PC-9 (cell line): ENCODE measurements at places on chromosomes 4 and X. TPM values are rescaled to one million over a fixed set of nuclear protein-coding genes. Genes with fewer than 3 reads are reported as not detected.

- DNase-seq: no peak
Observed at GRCh38 chrX:101906136-101906796, 25.6 kb downstream of the ZMAT1 start.

- no peak for DNase-seq
Observed at GRCh38 chrX:49879656-49880277, 483 bp downstream of the USP27X start.

DNA sequence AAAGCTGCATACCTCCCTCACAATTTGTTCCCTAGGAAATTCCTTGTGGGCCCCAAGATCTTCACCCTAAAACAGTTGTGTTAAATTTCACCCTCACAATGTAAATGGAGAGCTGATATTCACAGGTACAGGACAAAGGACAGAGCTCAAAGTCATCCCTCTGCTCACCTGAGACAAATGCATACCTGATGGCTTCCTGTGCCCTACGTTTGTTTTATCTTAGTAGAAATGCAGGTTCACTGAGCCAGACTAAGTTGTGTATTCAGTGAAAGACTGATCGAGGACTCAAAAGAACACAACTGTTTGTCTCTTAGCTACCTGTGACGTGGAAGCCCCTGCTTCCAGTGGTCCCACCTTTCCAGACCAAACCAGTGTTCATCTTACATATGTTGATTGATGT is 53.6 kb downstream of the TRMT44 start:
- DNase-seq: no peak

DNA sequence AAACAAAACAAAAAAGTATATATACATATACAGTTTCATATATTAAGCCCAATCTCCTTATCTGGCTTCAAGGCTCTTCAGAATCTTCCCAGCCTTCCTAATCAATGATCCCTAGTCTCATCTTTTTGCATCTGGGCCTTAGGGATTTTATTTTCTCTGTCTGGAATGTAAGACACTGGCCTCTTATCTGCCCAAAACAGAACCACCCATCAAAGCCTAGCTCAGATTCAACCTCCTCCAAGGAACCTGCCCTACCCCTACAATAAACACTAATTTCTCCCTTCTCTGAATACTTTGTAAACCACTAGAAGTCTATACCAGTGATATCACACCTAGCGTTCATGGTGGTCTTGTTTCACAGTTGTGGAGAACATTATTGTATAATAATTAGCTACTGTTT is 23.2 kb upstream of the GAB1 start:
- DNase-seq: no peak

DNA sequence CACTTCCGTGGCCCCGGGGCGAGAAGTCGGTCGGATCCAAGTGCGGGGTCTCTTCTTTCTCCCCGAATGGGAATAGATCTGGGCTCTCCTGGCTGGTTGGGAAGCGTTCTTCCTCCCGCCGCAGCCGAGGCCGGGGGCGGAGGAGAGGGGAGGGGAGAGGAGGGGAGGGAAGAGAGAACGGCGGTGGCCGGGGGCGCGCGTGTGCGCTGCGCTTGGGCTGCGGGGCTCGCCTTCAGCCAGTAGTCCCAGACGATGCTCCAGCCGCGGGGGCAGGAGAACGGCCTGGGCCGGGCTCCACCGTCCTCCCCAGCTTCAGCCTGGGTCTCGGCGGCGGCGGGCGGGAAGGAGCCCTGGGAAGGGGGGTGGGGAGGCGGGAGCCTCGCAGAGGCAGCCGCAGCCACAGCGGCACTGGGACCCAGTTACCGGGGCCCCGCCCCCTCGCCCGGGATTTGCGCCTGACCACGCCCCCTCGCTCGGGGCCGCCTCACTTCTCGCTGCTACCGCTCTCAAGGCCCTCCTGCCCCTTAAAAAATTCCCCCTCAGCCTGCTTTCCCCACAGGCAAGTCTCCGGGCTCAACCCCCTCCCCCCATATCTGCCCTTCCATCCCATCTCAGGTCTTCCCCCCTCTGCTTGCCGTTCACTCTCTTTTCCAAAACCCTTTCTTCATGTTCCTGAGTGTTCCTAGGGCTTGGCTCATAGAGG is at the start of gene FGD1:
Gene FGD1, minus strand, starts transcription at position 421 of the 703 bp plus-strand sequence. CDS start 802 bp downstream, outside the sequence.
- no peak for DNase-seq

DNA sequence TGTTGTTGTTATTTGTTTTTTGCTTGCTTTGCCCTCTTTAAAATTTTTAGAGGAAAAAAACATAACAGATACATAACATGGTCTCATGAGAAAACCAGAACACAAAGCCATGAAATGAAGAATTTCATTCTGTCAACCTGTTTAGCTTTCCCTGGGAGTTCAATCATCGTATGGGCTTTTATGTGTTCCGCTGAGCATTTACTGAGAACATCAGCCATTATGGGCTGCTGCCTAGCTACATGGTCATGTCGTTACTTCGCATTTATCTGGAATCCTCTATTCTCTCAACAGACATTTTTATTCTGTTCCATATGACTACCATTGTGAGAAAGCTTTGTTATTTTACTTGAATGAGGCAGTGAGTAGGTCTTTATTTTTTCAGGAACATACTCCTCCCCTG is 51.4 kb downstream of the NDST3 start:
- DNase-seq: no peak

DNA sequence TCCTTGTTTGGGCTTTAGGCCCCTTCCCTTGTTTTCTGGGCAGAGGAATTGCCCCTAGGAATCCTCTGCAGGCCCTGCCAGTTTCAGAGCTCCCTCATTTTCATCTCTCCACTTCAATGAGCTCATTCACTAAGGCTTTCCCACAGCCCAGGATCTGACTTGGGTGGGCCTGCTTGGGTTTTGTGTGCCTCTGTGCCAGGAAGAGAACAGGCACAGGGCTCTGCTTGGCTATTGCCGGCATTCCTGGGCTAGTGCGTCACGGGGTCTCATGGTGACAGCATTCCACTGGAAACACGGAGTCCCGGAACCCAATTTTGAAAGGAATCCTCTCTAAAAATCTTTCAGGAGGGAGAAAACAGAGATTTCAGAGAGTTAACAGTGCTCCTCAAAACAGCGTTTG is 150.5 kb downstream of the VCX3A start:
- no peak for DNase-seq

GRCh38 chrX:130981836-130982235 is 76.3 kb upstream of the ARHGAP36 start:
- DNase-seq: no peak

GRCh38 chr4:44425614-44426208 is 22.9 kb downstream of the KCTD8 start:
- no peak for DNase-seq

DNA sequence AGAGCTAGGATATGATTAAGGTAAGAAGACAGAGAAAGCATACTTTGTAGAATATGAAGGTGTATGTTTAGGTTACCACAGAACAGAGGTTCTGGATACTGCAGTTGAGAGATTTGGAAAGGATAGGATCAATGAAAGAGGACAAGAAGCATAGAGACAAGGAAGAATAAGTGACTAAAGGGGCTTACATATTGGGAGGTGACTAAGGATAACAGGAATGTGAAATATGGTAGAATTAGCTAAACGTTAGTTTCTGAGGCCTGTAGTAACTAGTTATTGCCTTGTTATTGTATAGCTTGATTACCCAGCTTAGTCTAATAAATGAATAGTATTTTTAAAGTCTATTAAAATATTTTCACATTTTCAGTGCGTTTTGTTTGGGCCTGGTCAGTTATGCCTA is 38.2 kb downstream of the CENPI start:
- DNase-seq: no peak

DNA sequence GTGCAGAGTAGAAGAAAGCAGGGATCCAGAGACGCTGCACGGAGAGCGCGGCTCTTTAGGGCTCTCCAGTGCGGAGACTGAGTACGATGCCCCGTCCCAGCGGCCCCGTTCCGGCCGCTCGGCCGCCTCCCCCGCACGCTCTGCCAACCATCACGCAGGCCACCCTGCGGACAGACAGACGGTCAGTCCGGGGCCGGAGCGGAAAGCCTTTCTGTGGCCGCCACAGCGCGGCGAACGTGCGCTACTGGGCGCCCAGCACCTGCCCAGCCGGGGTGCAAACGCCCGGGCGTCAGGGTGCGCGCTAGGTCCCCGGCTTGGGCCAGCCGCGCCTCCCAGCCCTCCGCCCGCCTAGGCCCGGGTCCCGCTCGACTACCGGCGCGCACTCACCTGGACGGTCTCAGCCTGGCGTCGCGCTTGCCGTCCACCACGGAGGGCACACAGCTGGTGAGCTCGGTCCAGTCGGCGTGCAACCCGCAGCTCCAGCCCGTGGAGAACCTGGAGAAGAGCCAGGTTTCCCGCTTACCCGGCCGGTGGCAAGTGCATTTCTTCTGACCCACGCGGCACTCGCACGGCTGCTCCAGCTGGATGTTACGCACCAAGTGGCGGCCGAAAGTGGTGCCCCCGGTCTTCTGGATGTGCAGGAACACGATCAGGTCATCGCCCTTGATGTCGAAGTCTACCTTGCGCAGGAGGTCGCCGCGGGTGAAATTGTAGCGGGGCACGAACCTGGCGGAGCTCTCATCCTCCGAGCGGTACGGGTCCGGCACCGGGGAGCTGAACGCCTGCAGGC is 1.8 kb downstream of the HS6ST2 start:
- no peak for DNase-seq

DNA sequence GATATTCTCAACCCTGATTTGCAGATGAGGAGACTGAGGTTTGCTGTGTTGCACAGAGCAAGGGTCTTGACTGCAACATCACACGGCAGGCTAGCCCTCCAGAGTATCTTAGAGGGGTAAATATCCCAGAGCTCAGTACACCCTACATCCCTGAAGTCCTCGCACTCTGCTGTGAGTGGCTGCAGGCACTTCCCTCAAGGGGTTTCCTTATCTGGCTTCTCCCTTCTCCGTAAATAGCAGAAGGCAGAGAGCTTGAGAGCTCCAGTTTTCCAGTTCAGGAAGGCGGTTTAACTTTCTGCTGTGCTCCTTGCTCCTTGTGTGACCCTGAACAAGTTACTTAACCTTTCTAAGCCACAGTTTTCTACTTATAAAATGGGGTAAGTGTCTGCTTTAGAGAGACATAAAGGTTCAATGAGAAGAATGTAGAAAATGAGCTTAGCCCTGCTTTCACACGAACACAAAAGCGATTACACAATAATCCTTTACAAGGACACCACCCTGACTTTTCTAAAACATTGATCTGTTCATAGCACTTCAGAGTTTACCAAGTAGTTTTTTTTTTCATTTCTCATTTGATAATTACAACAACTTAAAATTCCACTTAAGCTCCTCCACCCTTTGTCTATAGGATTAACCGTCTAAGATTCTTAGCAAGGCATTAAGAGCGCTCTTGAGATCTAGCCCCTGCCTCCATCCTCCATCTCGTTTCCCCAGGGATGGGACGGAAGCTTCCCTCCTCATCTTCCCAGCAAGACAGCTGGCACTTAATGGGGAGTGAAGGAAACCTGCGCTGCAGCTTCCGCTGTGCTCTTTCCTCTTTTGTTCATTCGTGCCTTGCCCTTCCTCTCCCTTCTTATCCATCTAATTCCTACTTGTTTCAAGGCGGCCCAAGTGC is 68.4 kb downstream of the TAPT1 start:
- no peak for DNase-seq

GRCh38 chrX:30734782-30735181 is 81.6 kb downstream of the GK start:
- no peak for DNase-seq

- DNase-seq: no peak
Observed at GRCh38 chr4:184807256-184807655, 18.5 kb downstream of the ACSL1 start.

DNA sequence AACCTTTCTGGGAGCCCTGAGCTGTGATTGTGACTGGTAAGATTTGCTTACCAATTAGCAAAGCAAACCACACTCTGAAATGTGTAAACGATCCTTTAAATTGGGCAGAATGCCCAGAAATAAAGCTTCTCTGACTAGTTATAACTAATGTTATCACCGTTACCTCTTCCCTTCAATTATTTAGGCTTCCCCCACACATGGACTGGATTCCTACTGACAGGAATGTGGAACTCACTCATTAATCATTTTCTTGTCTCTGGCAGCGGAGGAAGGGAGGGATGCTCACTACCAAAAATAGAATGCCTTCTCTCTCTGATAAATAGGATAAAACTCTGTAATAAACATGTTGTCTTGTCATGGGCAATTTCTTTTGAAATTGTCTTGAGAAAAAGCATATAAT is 25.3 kb upstream of the NWD2 start:
- no peak for DNase-seq

- peak; percentile 82 for DNase-seq
Observed at GRCh38 chr4:8336412-8337075, 67.0 kb downstream of the HTRA3 start.

DNA sequence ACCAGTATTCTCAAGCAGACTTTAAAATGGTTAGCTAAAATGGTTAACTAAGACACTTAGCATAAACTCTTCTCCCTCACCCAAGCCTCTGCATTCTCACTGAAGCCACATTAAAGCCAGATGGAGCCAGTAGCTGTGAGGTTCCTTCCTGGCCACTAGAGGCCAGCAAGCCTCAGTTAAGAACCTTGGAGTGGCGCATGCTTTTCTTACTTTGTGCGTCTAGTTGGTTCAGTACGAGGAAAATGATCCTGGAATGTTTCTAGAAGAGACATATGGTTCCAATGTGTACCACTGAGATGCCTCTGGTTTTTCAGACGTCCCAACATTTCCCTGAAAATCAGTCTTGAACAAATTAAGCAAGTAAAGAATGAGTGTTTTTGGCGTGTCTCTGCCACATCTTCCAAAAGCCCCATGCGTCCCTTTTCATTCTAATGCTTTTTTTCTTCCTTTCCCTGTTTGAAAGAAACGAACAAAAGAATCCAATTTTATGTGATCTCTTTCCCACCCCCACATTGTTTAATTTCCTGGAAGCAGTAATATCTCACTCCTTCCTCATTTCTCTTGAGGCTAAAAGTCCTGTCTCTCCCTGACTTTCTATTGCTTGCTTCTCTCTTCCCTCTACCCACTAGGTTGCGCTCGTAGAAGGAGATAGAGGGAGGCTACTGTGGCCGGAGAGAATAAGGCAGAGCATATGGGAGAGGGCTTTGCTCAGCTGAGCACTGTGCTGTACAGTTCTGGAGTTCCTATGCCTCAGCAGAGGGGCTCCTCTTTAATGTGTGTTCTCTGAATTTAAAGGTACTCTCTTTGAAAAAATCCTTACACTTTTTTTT is 82.9 kb upstream of the TAB3 start:
- DNase-seq: peak; percentile 3

Gene FANCB
- 6.8 and 9.5 TPM in 2 replicates for total RNA-seq

Gene RNF212
- total RNA-seq: 4.2 and 6.6 TPM in 2 replicates

Gene MAGEC3
- total RNA-seq: not detected in 2 replicates

Gene TLR2
- total RNA-seq: 0.55 and 1.1 TPM in 2 replicates

Gene GPR82
- total RNA-seq: not detected in 2 replicates

Gene TMPRSS11A
- not detected in 2 replicates for total RNA-seq

Gene IL3RA
- not detected in 2 replicates for total RNA-seq

Gene SMIM31
- not detected in 2 replicates for total RNA-seq

Gene THAP6
- 11.9 and 16.7 TPM in 2 replicates for total RNA-seq

Gene HPRT1
- 49.4 and 61.7 TPM in 2 replicates for total RNA-seq

Gene SSX4
- not detected in 2 replicates for total RNA-seq

Gene SYP
- total RNA-seq: 0.44 and 0.63 TPM in 2 replicates
